Kidney glomerular epithelial cell (primary cell): ENCODE measurements at places on chromosomes 5 and 9.
A peak's percentile ranks its signal among the peaks of the same experiment; 100 is the strongest.

- DNase-seq: no peak
Measured at GRCh38 chr5:9376363-9377117, 169.3 kb downstream of the SEMA5A start.

DNA sequence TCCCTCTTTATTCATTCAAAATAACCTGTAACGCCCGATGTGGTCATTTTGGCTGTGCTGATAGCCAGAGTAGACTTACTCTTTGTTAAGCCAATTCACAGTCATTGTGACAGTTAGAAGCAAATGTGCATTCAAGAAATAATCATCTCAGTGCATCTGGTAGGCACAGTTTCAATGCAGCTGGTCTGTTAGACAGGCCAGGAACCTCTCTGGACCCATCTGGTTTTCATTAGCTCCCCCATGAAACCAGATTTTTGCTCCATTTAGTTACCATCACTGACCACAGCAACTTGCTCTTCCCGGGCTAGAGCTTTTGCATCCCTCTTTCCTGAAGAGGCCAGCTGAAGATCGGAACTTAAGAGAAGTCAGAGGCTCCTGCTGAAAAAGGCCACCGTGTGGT lies 284.2 kb downstream of the NSG2 start:
- no peak for DNase-seq

- DNase-seq: no peak
Measured at GRCh38 chr9:1869843-1870242, 145.3 kb upstream of the SMARCA2 start.

DNA sequence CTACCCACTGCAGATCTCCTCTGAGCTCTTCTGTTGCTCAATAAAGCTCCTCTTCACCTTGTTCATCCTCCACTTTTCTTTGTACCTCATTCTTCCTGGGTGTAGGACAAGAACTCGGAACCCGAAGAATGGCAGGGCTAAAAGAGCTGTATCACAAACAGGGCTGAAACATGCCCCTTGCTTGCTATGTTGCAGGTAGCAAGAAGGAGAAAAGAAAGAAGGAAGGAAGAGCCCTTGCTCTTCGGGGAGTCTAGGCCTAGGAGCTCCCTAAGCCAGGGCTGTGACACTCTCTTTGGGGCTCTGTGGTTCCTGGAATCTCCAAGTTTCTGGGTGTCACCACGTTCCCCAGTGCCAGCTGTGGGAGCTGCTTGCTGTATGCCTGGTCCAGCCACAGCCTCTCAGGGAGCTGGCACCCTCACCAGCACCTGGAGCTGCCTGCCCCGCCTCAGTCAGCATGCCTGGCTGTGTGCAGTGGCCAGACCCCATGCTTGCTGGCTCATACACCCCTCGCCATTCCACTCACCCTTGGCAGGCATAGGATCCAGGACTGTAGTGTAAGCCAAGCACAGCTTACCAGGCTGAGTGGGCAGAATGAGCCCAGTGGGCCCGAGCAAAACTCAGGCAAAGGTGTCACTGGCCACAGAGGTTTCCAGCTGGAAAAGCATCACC lies 274.8 kb upstream of the ADRA1B start:
- no peak for DNase-seq

GRCh38 chr9:2317591-2317990 lies 302.4 kb downstream of the SMARCA2 start:
- DNase-seq: no peak

- no peak for DNase-seq
Measured at GRCh38 chr9:94944626-94945025, 218.1 kb downstream of the AOPEP start.

DNA sequence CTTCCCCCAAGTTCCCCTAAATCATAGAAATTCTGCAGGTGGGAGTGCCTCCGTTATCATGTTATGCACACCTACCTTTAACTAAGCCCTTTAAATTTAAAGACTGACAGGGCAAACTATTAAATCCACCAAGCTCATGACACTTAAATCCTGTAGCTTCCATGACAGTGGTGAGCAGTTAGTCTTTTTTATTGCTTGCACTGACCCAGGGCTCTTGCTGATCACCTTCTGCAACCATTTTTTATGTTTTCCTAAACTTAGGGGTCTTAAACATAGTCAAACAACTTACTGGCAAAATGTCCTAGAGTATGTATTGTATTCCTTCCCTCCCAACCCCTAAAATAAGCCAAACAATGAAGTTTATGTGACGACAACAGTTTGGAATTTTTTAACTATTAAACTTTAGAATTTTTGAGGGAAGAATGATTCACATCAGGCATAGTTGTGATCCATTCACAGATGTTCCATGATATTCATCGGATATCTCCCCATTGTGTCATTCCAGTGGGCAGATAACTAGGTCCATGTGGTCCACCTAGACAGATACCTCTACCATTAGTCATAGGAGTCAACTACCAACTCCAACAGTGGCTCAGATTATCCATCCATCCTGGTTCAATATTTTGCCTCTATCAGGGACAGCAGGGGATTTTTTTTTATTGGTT lies 283.1 kb downstream of the ADAMTS6 start:
- peak; percentile 96 for DNase-seq

- no peak for DNase-seq
Measured at GRCh38 chr9:25913806-25914205, 235.6 kb upstream of the TUSC1 start.

DNA sequence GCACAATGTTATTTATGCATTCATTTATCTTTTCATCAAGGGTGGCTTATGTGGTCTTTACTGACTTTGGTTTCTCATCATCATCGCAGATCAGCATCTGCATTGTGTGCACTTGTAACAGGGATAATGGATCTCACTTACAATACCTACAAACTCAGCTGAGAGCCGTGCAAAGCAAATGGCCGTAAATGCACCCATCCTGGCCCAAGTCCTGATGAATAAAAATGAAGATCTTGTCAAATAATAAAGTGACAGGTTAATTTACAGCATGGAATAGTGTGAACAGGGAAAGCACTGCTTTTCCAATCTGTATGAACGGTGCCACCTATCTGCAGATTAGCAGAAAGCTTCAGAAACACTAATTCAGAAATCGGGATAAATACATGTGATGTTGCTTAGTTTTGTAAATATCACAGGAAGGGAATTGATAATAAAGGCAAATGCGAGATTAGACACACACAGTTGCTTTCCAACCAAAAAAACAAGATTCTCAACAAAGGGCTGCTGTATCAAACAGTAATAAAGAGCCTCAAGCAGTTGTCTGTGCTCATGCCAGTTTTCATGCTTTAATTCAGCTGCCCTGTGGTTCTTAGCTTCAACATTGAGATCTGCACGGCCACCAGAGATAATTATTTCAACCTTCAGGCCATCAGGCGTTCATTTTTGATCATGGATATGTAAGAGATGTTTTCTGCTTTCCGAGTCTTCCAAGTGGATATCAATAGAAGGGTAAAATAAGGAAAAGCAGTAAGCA lies 153.4 kb upstream of the POU5F2 start:
- DNase-seq: no peak

GRCh38 chr5:174454464-174454863 lies 269.9 kb upstream of the MSX2 start:
- DNase-seq: no peak

GRCh38 chr5:154077696-154078095 lies 38.9 kb downstream of the MFAP3 start:
- no peak for DNase-seq

GRCh38 chr9:16057541-16057940 lies 504.7 kb downstream of the CCDC171 start:
- DNase-seq: no peak

GRCh38 chr9:116271991-116272390 lies 118.4 kb downstream of the PAPPA start:
- no peak for DNase-seq

DNA sequence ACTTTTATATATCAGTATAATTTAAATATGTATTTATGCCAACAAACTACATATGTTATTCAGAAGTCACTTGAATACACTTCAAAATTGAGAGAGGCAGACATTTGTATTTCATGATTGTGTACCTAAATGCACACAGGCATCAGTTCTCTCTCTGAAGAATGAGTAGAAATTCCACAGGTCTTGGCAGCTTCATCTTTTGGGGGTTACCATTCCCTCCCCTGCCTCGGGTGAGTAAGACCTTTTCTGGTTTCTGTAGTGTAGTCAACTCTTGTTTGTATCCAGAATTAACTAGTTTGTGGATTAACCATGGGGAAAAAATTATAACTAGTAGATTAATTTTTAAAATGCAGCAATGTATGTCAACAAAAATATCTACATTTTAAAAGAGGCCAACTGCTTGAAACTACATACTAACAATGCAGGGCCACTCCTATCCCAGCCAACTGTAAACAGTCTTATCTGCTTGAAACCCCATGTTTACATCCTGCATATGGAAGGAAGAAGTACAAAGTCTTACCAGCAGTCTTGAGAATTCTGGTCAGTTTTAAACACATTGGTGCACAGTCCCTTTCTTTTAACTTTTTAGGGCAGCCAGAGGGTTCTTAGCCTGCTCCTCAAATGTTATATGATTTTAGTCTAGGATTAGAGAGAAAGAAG lies 339.6 kb upstream of the KIF2A start:
- no peak for DNase-seq

DNA sequence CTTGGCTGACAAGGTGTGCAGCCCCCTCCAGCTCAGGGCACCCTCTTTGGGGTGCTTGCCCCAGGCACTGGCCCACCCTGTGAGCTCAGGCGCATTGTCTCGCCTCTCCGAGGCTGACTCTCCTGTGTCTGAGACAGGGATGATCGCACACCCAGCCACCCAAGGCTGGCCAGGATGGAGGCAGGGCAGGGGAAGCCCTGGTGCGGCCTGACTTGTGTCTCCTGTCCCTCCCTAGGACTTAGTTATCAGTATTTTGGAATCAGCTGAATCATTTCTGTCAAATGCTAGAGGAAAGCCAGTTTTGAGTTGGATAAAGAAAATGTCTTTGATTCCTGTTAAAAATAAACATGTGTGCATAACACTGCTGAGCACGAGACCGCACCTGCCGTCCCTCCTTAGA lies 2.5 kb upstream of the DBH start:
- DNase-seq: no peak

DNA sequence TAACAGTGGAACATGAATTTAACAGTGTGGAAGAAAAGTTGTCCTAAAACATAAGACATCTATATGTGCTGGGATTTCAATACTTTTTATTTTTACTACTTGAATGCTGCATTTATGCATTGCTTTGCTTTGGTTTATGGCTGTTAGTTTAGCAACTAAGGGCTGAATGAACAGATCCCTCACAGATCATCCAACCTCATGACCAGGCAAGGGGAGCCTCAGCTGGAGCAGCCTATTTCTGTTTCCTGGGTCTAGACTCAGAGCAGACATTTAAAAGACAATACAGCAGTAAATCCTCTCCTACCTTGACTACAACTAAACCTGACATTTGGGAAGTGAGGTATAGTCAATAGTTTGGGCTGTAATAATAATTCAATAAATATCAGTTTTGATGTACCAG lies 163.3 kb downstream of the AUH start:
- DNase-seq: no peak

- no peak for DNase-seq
Measured at GRCh38 chr5:139167952-139168720, 30.0 kb downstream of the SIL1 start.

DNA sequence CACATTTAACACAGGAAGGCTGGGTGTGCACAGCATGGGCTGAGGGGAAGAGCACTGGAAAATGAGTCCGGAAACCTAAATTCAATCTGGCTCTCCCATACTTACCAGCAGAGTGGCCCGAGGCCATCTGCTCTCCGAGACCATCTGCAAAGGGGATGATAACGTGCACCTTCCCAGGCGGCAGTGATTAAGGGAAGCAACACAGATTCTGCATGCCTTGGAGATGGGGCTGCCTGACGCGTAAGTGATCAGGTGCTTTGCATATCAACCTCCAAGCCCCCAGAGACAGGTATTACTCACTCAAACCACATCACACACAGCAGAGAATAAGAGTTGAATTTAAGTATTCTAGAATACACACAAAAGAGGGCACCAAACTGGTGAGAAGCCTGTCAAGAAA lies 9.1 kb downstream of the EPB41L4B start:
- DNase-seq: no peak

- no peak for DNase-seq
Measured at GRCh38 chr9:33868440-33868973, 51.5 kb downstream of the UBE2R2 start.

- DNase-seq: peak; percentile 97
Measured at GRCh38 chr5:107469485-107470294, 201.0 kb downstream of the EFNA5 start.

DNA sequence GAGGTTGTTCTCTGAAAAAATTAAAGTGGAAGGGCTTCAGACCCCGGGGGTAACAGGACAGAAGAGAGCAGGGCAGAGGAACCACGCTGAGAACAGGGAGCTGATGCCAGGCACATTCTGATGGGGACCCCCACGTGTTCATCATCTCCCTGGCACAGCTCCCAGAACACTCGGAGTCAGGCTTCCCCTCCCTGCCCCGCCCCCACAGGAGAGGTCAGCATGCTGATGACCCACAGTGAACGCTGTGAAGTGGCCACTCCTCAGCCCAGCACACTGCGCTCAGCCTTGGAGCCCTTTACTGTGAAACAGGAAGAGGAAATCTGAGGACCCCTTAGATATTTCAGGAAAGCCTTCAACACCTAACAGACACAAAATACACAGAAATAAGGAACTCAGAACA lies 16.4 kb downstream of the RETREG1 start:
- peak; percentile 26 for DNase-seq

GRCh38 chr9:113934829-113935676 lies 58.9 kb downstream of the ZNF618 start:
- no peak for DNase-seq

DNA sequence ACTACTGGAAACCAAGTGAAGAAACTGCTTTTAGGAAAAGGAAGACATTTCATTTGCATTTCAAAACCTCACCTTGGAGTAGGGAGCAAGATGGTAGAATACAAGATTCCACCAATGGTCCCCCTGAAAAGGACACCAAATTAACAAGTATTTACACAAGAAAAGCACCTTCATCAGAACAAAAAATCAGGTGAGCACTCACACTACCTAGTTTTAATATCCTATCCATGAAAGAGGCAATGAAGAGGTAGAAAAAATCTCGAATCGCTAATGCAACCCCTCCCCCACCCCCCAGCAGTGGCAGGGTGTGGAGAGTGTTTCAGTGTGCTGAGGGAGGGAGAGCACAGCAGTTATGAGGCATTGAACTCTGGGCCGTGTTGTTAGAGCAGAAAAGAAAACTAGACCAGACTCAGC lies 1397.0 kb upstream of the C9orf72 start:
- DNase-seq: no peak

- DNase-seq: no peak
Measured at GRCh38 chr9:14383294-14383693, 69.4 kb upstream of the NFIB start.

DNA sequence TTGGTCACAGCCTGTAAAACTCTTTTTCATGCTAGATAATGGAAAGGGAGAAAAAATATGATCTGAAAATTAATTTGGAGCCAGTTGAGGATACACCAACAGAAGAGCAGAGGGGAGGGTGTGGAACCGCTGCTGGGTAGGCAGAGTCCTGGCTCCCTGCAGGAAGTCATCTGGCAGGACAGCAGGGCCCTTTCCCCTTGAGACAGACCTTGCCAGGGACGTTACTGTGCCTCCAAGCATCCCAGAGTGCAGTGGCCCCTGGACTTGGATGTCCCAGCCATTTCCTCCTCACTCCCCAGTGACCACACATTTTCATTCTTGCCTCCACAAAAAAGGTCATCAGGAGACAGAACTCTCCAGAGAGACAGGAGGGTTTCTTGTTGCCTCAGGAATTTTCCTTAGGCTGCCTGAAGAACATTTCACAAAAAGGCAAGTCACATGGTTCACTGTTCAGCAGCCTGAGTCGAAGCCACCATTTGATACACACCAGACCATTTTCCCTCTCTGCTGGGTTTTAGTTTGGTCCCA lies 5.9 kb downstream of the TRPM3 start:
- DNase-seq: no peak
